Mucosa of descending colon (tissue), 3 donors: ENCODE measurements at places on chromosomes 12 and 14. TPM values are rescaled to one million over a fixed set of nuclear protein-coding genes. Genes with fewer than 3 reads are reported as not detected.

PLA2G1B gene
- total RNA-seq: not detected

PTCSC3 gene
- not detected for total RNA-seq

DNA sequence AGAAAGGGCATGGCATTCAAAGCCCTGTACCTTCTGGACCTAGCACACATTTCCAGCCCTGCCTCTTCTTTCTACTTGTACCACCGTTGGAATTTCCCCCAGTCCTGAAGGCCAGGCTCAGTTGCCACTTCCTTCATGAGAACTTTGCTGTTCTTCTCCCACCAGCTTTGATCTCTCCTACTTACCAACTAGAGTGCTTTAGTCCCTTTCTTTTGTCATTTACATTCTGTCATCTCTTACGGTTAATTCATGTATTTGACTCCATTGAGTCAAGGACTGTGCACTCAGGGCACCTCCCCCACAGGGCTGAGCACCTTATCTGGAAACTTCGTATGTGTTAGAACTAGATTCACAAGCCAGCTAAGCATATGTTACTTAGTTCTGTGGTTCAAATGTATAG lies 26.3 kb downstream of the BICDL1 start:
- no peak for DNase-seq

DNA sequence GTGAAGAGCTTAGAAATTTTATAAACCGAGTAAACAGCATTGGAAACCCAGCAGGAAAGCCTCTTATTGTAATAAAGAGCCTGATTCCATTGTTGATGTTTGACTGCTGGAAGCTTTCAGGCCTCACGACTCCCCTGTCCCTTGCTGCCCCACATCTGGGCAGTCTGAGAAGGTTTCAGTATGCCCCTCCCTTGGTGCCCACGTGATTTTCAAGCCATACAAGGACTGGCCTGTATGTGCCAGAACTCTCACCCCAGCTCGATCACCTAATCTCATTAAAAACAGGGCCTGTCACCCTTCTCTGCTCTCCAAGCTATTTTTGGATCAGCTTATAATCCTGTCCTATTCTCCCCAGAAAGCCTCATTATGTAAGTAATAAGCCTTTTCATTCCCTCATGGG lies 7.5 kb upstream of the PYROXD1 start:
- DNase-seq: no peak

TIGAR gene
- 17.0 TPM for total RNA-seq

SIX1 gene
- total RNA-seq: not detected

CYP27B1 gene
- total RNA-seq: 2.1 TPM

DNA sequence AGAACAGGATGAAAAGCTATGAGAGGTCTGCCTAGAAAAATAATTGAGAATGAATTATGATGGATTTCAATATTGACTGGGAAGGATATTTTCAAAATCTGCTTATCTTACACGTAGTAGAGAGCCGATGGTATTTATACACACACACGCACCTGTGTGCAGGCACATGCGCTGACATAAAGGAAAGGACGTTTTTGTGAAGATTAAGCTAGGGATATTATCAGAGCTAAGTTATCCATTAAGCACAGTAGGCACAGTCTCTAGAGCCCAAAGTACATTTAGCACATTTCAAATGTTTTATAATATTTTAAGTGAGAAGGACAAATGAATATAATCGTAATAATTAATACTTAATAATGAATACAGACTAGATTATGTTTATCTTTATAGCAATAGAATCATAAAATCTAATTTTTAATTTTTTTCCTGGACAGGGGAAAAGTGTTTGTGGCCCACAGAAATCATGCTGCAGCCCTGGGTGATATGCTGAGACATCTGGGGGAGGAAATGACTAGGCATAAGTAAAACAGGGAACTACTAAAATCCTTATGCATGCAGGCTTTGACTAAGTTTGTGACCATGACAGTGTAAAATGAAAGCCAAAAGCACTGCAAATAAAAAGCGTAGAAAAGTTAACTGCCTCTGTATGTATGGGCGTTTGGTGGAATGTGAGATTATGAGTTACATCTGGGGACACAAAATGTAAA lies 146.1 kb downstream of the KITLG start:
- DNase-seq: no peak

ZDHHC22 gene
- total RNA-seq: not detected

IGFBP6 gene
- 10.0 TPM for total RNA-seq

OAS1 gene
- total RNA-seq: 103 TPM

DNA sequence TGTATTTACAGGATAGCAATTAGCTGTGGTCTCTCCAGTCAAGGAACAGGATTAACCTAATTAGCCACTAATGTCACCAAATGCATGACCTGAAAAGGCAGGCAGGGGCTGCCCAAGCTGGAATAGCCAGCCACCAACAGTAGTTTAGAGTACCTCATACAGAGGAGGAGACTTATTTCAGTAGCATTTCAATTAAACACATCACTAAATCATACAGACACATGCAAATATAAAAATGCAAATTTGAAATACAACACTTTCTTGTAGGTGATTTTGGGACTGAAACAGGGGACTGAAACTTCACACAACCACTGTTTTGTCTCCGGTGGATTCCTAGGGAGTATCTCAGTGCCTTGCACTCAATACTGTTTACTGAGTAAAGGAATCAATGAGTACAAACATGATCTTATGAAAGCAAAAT lies 636 bp upstream of the IFNG-AS1 start:
- DNase-seq: no peak

DNA sequence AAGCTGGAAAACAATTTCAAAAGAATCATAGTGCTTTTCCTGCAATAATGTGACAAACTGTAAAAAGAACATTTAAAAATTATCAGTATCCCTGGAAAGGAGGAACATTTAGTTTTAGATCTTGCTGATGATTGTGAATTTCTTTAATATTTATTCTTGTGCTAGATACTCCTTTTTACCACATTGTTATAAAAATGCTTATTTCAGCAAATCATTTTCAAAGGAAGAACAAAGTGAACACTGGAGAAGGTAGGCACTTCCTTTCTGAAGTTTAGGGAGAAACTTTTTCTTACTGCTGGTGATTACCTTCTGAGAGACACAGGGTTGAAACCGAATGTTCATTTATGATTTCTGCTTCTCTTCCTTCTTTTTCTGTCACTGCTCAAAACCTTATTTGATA lies 45.1 kb upstream of the C12orf75 start:
- DNase-seq: no peak

GRCh38 chr12:125606312-125606711 lies 541.1 kb downstream of the AACS start:
- DNase-seq: no peak

C12orf42 gene
- total RNA-seq: not detected

GRCh38 chr12:105256921-105257320 lies 20.9 kb upstream of the APPL2 start:
- no peak for DNase-seq
